Stimulated activated CD4-positive, alpha-beta T cell treated with anti-CD3 and anti-CD28 coated beads, Interleukin-1b, Interleukin-23, amount 100 ng/mL, for 1 hour (primary cell): ENCODE measurements at places on chromosomes 11 and 22.

DNA sequence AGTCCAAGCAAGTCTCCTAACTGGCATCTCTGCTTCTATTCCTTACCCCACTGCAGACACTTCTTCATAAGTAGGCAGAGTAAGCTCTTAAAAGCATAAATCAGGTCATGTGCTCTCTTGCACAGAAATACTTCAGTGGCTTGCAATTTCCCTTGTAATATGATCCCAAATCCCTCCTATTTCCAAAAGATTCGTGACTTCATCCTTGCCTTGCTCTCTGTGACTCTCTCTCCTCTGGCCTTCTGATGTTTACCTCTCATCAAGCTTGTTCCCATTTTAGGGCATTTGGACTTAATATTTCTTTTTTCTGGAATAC is 37.4 kb upstream of the NCR3LG1 start:
- no peak for DNase-seq

DNA sequence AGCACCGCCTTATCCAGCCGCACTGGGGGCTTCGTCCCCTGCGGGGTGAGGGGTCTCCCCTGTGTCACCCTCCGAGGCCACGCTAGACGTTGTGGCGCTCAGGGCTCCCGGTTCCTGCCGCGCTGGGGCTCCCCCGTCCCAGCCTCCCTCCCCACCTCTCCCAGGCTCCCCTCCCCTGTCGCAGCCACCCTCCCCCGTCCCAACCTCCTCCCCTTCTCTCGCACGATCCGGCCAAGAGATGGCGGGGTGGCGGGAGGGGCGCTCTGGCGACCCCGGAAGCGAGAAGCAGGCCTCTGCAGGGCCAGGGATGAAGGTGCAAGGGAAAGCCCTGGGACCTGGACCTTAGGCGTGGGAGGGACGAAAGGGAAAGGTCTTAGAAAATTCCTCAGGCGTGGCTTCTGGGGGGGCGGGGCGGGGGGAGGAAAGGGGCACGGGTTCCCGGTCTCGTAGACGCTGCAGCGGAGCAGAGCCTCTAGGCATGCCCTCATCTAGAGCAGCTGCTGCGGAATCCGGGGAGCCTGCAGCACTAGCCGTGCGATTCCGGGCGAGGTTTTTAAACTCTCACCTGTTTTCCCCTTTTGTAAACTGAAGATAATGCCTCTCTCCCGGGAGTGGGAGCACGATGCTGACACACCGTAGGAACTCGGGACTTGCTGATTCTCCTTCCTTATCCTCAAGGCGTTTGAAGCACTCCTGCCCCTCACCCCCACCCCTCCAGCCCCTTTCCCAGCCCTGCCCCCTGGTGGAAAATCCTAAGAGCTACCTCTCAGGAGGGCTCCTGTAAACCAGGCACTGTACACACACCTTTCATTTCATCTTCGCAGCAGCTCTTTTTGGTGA is 14.4 kb downstream of the KCNJ5 start:
- peak; percentile 19 for DNase-seq

DNA sequence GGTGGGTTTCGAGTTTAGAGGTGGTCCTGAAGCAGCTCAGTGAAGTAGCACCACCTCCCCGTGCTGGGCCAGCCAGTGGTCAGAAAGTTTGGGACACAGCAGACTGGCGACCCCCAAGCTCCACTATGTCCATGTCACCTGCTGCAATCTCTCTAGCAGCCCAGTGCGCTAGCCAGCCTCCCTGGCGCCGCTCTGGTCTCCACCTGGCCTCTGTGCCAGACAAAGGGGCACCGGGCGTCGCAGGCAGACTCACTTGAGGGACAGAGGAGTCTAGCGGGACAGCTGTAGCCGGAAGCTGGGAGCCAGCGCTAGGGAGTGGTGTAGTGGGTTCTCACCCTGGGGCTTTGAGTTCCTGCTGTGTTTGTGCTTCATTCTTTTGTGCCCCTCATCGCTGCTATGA is 25.5 kb downstream of the MYBPC3 start:
- DNase-seq, result no peak

GRCh38 chr11:70365544-70365927 is 32.8 kb upstream of the CTTN start:
- DNase-seq, result no peak

DNA sequence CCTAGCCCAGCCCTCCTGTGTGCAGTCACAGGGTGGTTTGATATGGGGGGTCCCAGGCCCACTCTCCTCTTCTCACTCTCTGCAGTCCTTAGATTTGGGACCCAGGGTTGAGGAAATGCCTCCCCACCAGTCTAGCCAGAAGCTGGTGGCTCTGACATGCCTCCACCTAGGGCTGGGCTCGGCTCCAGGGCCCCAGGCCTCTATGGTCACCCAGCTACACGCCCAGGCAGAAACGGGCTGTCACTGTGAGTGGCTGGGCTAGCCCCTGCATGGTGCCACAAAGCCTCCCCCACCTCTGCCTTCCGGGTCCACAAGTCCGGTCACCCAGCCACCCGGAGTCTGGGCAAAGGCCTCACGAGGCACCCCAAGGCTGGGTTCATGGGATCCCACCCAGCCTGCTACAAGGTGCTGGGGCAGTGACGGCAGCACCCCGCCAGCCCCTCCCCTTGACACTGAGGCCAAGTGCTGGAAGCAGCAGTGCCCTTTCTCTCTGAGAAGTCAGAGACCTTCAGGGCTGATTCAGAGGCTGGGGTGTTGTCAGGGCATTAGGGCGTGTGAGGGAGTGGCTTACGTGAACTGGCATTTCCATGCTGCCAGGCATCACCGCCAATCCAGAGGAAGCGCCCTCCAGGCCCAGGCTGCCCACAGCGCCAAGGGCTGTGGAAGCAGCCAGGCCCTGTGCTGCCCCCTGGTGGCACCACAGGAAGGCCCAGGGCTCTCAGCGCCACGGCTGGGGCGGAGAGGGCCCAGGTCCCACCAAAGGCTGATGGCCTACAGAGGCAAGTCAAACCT is 638 bp upstream of the PITPNM1 start:
- peak; percentile 74 for DNase-seq

- no peak for DNase-seq
Measured at GRCh38 chr22:31282748-31283468, 9.4 kb downstream of the PIK3IP1 start.

DNA sequence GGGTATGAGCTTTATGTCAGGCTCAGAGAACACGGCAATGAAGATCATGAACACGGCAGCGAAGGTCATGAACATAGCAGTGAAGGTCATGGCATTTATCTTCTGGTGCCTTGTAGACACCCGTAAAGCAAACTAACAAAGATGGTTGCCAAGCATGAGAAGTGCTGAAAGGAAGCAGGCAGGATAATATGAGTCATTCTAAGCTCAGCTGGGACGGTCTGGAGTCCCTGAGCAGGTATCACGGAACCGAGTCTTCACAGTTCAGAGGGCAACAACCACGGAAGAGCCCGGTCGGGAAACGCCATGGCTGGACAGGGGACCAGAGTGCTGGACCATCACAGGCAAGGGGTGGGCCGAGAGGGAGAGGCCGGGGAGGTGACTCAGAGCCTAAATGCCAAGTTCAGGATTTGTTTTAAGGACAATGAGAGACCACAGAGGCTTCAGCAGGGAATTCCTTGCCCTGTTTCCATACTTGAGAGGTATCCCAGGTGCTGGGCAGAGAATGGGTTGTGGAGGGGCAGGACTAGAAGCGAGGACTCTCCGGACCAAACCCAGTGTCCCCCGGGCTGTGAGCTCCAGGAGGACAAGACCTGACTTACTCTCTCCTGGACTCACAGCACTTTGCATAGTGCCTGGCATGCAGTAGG is 13.1 kb upstream of the MS4A10 start:
- DNase-seq, result no peak

GRCh38 chr11:87361891-87362290 is 324.2 kb downstream of the TMEM135 start:
- DNase-seq, result no peak

DNA sequence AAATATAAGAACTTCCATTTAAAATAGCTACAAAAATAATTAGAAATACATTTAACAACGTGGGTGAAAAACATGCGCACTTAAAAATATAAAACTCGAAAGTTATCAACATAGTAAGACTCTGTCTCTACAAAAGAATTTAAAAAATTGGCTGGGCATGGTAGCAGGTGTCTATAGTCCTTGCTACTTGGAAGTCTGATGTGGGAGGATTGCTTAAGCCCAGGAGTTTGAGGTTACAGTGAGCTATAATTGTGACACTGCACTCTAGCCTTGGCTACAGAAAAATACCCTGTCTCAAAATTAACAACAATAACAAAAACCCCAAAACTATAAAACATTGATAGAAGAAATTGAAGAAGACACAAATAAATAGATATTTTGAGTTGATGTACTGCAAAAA is 13.8 kb upstream of the CASP12 start:
- DNase-seq, result no peak

DNA sequence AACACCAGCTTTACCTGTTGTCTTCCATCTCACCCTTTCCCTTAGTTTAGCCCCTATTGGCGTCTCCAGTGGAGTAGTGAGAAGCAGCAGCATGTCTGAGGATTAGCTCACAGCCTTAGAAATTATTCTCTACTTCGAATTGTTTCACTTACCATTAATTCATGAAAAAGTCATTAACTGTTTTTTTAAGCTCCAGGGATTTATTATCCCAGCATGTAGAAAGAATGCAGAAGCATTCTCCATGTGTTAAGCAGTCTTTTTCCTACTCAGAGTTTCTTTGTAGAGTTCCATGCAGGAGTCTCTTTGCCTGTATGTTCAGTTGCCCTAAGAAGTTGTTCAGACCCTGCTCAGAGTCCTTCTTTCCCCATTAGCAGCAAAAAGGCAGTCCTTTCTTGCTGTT is 137.9 kb upstream of the RASSF10 start:
- DNase-seq, result no peak

- DNase-seq, result no peak
Measured at GRCh38 chr11:77259641-77260040, 41.8 kb downstream of the GDPD4 start.

GRCh38 chr11:94241896-94242295 is 62.5 kb upstream of the IZUMO1R start:
- no peak for DNase-seq

- no peak for DNase-seq
Measured at GRCh38 chr11:64713016-64713707, 9.8 kb downstream of the NRXN2 start.

- peak; percentile 26 for DNase-seq
Measured at GRCh38 chr22:19892257-19892879, 37.7 kb upstream of the GNB1L start.

DNA sequence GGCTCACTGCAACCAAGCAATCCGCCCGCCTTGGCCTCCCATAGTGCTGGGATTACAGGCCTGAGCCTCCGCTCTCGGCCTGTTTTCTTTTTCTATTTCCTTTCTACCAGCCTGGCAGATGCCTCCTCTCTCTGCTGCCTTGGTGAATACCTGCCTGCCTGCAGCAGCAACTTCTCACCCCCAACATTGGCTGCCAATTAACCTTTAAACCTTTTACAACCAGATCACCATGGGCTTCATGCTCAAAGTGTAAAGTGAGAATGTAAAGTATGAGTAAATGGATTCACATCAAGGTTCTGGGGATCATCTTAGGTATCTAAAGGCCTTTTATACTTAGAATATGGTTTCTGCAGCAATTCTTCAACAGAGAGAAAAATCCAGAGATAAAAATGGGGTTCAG is 13.0 kb upstream of the FCHSD2 start:
- DNase-seq, result no peak

DNA sequence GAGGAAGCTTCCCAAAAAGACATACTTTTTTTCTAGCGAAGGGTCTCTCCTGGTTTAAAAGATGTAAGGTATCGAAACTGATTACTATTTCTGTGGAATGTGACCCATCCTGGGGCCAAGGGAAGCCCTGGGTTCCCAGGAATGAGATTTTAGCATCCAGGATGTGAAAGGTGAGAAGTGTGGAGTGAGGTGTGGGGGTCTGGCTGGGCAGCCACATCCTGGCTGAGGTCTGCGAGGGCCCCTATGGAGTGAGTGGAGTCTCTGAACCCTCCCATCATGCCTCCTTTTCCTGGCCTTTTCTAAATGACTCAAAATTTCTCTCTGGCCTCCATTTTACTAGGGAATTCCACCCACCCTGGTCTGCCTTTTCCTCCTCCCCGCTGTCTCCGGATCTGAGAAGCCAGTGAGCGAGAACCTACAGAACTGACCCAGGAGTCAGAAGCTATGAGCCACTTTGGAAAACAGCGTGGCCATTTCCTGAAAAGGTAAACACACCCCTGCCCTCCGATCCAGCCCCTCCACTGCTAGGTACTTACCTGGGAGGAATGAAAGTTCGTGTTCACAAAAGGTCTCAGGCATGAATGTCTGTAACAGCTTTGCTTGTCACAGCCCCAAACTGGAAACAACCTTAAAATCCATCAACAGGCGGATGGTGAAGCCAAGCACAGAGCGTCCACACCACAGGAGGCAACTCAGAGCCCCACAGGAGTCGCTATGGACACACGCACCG is 27.7 kb upstream of the SHANK2 start:
- DNase-seq, result no peak

DNA sequence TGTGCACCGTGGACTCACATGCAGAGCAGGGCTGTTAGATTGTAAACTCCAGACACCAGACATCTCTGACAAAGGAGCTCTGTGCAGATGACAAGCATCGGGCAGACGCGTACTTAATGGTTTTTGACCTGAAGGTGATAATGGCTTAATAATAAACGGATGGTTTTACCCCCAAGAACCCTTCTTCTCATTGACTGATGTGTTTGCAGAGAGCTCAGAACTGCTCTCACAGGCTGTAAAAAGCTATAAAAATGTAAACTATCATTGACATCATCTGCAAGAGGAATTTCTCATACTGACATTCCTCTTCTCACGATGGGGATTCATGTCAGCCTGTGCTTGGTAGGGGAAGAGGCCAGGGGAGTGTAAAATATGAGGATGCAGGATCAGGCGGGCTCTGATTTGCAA is 8.6 kb upstream of the ARHGAP8 start:
- DNase-seq, result no peak

DNA sequence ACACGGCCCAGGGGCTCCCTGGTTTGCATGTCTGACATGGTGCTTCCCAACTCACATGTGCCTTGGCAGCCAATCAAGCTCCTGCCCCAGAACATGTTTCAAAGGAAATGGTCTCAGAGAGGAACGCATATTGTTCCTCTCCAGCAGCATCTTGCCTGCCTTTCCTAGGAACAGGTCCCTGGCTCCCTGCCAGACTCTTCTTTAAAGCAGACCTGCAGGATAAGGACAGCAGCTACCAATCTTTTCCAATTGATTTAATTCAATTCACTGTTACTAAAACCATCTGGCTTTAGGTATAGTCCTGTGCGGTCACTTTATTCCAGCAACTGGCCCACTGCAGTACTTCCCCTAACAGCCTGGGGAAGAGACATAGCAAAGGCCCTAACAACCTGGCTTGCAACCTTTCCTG is 79.9 kb downstream of the AMBRA1 start:
- no peak for DNase-seq

DNA sequence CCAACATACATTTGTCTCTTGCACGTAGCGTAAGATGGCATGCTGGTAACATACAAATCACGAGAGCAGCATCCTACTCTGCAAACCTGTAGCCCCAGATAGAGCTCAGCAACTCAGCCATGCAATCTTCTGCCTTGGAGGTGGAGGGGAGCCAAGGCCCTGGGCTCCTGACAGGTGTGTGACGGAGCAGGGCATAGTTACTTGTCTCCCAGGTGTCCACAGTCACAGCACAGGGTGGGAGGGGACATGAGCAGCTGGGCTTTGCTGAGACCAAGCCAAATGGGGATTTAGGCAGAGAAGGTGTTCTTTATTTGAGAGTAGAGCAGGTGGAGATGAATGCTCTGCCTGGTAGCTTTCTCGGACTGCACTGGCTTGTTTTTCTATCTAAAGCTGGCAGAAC is 111.7 kb downstream of the TEAD1 start:
- no peak for DNase-seq

GRCh38 chr11:62061356-62062222 is 62.2 kb upstream of the INCENP start:
- DNase-seq, result no peak
